ENCODE measurements at places on chromosomes 5 and 9. TPM values are rescaled to one million over a fixed set of nuclear protein-coding genes. Genes with fewer than 3 reads are reported as not detected.

Gene DIPK1B
- total RNA-seq = 0.73 TPM

GRCh38 chr5:169070413-169070812, 230.5 kb downstream of the SLIT3 start:
- H3K4me1 ChIP-seq = no peaks in the 10 kb centered on the region
- DNase-seq = no peak
- H3K4me3 ChIP-seq = no peak overlapping the region

- no peaks in the 10 kb centered on the region for H3K4me1 ChIP-seq
- no peak for DNase-seq
Observed at GRCh38 chr5:132971483-132972435, 8.3 kb upstream of the AFF4 start.

- no peaks in the 10 kb centered on the region for H3K4me1 ChIP-seq
- no peak overlapping the region for H3K27ac ChIP-seq
- no peak overlapping the region for H3K4me3 ChIP-seq
- H3K27me3 ChIP-seq = no peaks in the 10 kb centered on the region
- DNase-seq = no peak
- H3K36me3 ChIP-seq = no peaks in the 10 kb centered on the region
Observed at GRCh38 chr5:30959238-30959637, 234.2 kb upstream of the CDH6 start.

Gene SH3TC2
- total RNA-seq = not detected

DNA sequence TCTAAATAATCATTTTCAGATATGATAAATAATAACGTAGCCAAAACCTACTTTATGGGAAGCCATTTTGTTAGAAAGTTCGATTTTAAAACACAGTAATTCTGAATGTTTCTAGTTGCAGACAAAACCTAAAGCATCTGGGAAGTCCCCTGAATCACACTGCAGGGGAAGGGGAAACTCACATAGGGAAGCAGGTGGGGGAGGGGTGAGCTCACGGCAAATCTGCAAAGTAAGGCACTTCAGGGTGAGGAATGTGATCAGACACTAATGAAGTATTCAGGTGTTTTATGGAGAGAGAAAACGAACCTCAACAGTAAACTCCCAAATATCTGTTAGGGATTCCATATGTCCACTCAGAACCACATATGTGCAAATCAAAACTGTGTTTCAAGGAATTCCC, 70.7 kb downstream of the EPB41L4A start:
- no peaks in the 10 kb centered on the region for H3K4me1 ChIP-seq
- no peaks in the 10 kb centered on the region for H3K27me3 ChIP-seq
- DNase-seq = no peak
- no peaks in the 10 kb centered on the region for H3K36me3 ChIP-seq

Gene FST
- 0.86 TPM for total RNA-seq

GRCh38 chr5:97042996-97043395, 99.4 kb downstream of the LIX1 start:
- no peaks in the 10 kb centered on the region for H3K27me3 ChIP-seq
- H3K27ac ChIP-seq = no peak overlapping the region
- no peaks in the 10 kb centered on the region for H3K4me1 ChIP-seq

- no peaks in the 10 kb centered on the region for H3K4me1 ChIP-seq
- no peak overlapping the region for H3K4me3 ChIP-seq
- H3K27ac ChIP-seq = no peak overlapping the region
- no peak for DNase-seq
Observed at GRCh38 chr5:34570721-34571676, 85.1 kb upstream of the RAI14 start.

Gene TRIM36
- total RNA-seq = 0.26 TPM

Gene C5orf34
- 1.1 TPM for total RNA-seq

Gene TTC16
- 6.2 TPM for total RNA-seq

DNA sequence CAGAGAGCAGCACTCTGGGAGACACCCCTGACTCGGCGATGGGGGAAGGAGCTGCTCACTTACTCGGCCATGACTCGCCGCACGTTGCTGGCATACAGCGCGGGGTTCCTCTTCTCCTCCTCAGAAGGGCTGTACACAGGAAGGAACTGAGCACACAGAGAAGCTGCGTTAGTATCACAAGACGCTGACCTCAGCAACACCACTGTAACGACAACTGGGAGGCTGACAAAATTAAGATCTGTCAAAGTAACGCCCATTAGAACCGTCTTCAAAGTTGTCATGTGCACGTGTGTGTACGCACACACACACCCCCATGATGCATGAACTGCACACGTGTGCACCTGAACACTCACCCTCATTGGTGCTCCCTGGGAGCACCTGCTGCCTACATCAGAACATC, 32.1 kb upstream of the SLC6A3 start:
- H3K27ac ChIP-seq = no peak overlapping the region
- no peak for DNase-seq
- H3K4me3 ChIP-seq = no peak overlapping the region
- no peaks in the 10 kb centered on the region for H3K4me1 ChIP-seq
- peaks cover 65% of the 10 kb centered on the region for H3K36me3 ChIP-seq

Measured in T-cell (primary cell).